CD4-positive, CD25-positive, alpha-beta regulatory T cell (primary cell): ENCODE measurements at places on chromosomes 6 and 20.
A peak's percentile ranks its signal among the peaks of the same experiment; 100 is the strongest.

DNA sequence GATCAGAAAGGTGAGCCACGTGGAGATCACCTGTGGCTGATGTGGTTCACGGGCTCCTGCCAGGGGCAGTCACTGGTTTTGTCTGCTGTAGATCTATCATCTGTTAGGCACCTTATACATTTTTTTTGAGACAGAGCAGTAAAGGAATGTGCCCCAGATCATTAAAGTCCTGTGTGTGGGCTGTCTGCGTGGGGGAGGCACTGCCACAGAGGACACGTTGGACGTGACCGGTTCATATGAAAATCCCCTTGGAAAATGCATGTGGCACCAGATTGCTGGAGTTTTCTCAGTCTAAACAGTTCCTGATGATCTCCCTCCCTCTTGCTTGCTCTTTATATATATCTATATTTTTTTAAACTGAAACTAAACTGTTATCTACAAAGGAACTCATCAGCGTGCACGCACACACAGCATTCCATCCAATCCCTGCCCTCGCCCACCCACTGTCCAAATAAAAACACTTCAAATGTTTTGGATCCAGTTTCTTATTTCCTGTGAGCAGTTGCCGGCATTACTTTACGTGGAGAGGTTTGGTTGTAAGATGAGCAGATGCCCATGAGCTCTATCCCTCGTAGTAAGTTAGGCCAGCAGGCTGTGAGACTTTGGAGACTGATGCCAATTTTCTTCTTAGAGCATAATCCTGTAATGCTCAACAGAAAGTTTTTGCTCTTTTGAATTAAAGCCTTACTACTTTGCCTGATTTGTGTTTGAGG, 161.6 kb upstream of the EXOC2 start:
- DNase-seq: no peak

DNA sequence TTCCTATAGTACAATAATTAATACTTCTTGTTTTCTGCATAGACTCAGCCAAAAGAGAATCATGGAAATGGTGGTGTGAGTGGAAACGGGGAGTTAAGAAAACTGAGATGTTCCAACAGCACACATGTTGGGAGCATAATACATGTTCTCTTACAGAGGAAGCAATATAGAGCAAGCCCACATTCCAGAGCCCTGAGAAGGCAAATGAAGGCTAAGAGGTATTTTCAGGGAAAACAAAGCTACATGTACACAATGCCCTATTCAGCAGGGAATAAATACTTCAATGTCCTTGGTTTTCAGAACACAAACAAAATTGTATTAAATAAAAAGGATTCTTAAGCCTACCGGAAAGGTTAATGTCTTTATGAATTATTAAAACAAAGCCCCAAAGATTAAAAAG, 35.1 kb upstream of the SMIM8 start:
- no peak for DNase-seq

- no peak for DNase-seq
These were observed 48.2 kb upstream of the TLDC2 start for GRCh38 chr20:36827541-36828279.

GRCh38 chr6:165481921-165482320, 172.5 kb upstream of the C6orf118 start:
- no peak for DNase-seq

DNA sequence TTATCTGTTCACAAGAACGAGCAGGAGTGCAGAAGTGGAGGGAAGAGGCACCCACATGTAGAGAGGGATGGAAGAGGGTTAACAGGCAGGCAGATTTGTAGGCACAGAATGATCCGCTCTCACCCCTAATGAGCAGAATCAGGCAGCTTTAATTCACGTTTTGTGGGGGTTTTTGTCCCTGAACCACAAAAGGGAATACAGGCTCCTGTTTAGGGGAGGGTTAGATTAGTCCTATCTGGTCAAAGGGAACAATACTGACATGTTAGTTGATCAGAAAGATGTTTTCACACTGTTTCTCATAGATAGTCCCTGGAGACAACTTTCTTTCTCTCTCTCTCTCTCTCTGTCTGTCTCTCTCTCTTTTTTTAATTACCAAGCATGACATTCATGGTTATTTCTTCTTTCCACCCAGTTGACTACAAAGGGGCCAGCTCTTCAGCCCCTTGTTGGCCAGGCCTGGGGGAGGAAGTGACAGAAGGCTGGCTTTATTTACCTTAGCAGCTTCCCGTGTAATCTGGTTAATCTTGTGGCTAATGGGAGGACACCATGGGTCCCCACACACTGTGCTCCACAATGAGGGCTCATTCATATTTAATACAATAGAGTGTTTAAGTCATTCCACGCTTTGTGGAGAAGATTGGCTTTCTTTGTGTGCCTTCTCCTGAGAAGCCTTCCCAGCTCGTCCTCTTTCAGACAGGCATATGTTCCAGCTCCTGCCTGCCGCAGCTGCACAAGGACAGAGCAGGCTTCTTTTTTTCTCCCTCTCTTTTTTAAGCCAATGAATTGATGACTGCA, 958.8 kb downstream of the TFAP2A start:
- DNase-seq: no peak

- DNase-seq: no peak
These were observed 345.4 kb downstream of the CD109 start for GRCh38 chr6:74041420-74041819.

GRCh38 chr20:2697768-2698167, 5.2 kb downstream of the EBF4 start:
- no peak for DNase-seq

DNA sequence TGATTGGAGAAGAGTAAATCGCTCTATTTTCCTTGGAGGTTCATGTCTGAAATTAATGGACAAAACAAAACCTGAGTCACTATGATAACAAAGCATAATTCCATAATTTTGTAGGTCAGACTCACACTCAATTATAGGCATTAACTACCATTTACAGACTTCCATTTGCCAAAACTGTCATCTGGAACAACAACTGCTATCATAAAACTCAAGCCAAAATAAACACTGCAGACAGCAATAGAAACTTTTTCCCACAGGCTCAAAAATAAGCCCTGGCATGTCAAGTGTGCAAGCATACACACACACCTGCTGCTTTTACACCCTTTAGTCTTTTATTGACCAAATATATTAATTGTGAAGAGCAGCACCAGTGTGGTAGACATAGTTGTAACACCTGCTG, 7.1 kb downstream of the MRPS10 start:
- no peak for DNase-seq

DNA sequence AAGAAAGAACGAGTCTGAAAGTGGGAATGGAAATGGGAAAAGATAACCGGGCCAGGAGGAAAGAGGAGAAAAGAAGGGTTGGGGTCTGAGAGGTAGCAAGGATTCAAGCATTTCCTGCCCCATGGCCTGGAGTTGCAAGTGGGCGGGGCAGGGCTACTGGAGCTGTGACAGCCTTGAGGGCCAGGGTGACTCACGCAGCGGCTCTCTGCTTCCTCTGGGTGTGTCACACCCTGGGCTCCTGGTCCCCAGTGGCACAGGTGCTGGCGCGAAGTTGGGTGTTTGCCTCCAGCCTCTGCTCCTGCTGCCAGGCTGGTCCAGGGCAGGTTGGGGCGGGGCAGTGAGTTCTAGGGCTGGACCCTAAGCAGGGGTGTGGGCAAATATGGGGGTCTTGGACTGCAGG, 3.3 kb upstream of the ULBP3 start:
- peak; percentile 35 for DNase-seq

DNA sequence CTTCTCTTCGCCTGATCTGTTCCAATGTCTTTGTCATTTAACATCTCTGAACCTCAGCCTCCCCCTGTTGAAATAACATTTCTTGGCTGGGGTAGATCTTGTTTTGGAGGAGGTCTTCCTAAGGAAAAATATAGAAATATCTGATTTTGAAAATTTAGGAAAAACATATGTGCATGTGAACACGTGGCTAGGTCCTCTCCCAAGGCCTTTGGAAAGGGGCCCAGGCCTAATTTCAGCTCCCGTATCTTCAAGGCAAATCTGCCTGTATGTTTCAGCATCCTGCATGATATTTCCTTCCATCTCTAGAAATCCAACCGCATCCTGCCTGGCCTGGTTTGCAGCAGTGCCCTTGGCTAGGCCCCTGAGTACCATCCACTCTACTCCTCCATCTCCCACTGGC, 261.2 kb downstream of the PHACTR1 start:
- DNase-seq: no peak

GRCh38 chr6:125323376-125323775, 21.6 kb upstream of the HDDC2 start:
- DNase-seq: no peak

DNA sequence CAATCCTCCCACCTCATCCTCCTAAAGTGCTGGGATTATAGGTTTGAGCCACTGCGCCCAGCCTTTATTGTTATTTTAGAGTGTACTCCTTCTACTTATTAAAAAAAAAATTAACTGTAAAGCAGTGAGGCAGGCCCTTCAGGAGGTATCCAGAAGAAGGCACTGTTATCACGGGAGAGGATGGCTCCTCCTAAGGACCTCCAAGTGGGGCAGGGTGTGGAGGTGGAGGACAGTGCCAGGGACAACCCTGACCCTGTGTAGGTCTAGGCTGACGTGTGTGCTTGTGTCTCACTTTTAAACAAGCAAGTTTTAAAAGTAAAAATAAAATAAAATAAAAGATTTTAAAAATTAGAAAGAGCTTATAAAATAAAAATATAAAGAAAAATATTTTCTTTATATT, 23.7 kb upstream of the TAF4 start:
- no peak for DNase-seq

DNA sequence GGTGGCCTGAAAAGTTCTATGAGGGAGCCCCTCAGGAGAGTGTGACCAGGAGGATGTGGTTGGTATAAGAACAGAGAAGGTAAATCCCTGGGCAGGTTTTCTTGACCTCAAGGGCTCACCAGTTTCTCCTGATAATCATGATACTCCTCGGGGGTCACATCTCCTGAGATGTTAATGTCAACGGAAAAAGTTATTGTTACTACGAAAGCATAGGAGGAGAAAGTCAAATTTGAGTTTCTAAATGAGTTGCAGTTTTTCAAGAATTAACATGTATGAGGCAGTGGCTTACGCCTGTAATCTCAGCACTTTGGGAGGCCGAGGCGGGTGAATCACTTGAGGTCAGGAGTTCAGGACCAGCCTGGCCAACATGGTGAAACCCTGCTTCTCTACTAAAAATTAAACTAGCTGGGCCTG, 23.4 kb downstream of the MGME1 start:
- no peak for DNase-seq

- no peak for DNase-seq
These were observed 13.4 kb downstream of the UBE2V1 start for GRCh38 chr20:50099565-50099991.

DNA sequence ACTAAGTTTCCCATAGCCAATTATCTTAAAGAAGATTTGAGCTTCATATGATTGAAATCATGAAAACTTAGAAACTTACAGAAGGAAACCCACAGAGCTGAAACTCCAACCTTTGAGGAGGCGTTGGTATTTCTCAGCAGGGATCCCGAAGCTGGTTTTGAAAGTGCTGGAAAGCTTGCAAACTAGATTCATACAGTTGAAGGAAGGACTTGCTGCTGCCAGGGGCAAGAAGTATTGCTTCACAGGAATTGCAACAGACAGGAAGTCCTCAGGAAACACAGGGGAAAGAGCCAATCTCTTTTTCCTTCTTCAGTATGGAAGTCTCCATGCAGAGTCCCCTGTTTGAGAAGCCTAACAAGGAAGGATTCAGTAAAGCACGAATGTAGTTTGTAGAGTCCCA, 419.7 kb downstream of the CD109 start:
- DNase-seq: no peak

- DNase-seq: peak; percentile 90
These were observed 56.9 kb upstream of the ARMH2 start for GRCh38 chr6:24855395-24856245.

DNA sequence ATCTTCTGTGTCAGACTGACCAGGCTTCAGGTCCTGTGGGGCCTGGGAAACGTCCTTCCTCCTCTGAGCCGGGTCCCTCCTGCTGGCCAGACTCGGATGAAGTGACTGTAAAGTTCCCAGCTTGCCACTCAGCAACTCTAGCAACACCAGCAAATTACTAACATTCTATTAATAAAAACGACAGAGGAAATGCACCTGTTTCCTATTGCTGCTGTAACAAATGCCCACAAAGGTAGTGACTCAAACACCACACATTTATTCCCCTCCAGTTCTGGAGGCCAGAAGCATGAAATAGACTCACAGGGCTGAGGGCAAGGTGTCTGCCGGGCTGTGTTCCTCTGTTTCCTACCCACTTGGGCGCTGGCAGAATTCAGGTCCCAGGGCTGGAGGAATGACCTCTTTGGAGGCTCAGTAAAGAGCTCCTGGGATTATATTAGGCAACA, 48.8 kb downstream of the CTCFL start:
- DNase-seq: no peak

- no peak for DNase-seq
These were observed 13.5 kb downstream of the EPB41L1 start for GRCh38 chr20:36167902-36168503.

DNA sequence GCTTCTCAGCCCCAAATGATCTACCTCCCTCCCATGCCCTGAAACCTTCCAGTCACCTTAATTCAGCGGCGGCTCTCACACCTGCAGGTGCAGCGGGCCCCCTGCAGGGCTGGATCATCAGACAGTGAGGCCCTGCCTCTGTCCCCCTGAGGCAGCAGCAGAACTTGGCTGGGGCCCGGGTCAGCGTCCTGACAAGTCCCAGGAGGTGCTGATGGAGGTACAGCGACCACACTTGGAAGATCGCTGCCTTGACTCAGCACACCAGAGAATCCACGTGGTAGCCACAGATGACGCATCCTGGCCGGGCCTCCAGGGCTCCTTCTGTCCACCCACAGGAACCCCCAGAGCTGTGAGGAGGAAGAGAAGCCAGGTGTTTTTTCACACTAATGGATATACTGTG, 116.4 kb upstream of the THBS2 start:
- no peak for DNase-seq

GRCh38 chr6:139313784-139314545, 22.2 kb upstream of the TXLNB start:
- DNase-seq: no peak

DNA sequence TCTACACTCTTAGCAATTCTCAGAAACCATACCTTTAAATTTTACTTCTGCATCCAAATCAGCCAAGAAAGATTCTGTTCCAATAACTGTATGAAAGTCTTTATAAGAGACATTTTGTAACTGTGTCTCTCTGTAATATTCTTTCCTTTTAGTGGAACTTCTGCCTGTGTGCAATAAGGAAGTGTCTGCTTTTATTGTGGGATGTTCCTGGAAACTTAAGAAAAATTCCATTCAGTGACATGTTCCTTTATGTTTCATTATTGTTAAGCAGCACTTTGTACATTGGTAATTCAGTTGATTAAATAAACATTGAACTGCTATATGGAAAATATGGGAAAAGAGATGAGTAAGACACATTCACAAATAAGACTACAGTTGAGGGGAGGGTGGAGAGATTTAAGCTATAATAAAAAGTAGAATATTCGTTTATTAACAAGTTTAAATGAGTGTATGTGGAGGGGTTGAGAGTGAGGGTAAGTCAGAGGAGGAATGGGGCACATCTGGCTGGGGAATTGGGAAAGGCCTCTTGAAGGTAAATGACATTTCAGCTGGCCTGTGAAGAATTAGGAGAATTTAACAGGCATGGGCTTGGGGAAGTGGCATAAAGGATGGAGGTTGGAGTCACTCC, 11.9 kb downstream of the NUS1 start:
- no peak for DNase-seq
